ENCODE measurements at places on chromosomes 6 and 20.
A peak's percentile ranks its signal among the peaks of the same experiment; 100 is the strongest.

GRCh38 chr6:27867051-27867944 is 44.9 kb downstream of the OR2B2 start:
- DNase-seq, result peak; percentile 71

GRCh38 chr6:143399176-143399575 is 51.3 kb downstream of the ADAT2 start:
- no peak for DNase-seq

DNA sequence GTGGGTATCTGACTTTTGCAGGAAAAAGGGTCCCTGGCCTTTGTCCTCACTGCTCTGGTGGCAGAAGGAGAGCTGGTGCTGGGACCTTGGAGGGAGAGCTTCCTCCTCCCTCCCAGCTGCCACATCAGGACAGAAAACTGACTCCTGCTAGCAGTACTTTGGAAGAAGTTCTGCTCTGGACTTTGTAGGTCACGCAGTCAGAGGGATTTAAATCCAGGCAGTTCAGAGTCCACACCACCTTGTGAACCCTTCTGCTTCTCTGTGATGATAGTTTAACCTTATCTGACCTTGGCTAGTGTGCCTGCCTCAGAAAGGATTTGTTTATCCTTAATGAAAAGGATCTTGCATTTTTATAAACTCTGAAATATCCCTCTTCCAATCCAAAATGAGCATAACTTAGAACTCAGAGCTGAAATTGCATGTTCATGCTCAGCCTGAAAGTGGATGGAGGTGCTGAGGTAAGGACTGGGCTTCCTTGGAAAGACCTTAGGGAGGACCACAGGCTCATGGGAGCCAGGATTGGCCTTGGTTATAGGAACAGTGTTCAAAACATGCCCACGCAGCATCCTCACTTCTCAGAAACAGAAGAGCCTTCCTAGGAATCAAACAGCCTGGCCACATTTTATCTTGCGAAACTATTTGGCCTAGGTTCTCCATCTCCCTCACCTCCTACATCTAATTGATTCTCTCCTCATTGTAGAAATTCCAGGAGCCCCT is 123.9 kb upstream of the SASH1 start:
- no peak for DNase-seq

GRCh38 chr6:30483677-30484279 is 5.5 kb upstream of the HLA-E start:
- peak; percentile 67 for DNase-seq

- no peak for DNase-seq
These were observed 101.2 kb downstream of the MKKS start for GRCh38 chr20:10332656-10333415.

GRCh38 chr20:36761125-36761524 is 12.4 kb downstream of the DSN1 start:
- no peak for DNase-seq

DNA sequence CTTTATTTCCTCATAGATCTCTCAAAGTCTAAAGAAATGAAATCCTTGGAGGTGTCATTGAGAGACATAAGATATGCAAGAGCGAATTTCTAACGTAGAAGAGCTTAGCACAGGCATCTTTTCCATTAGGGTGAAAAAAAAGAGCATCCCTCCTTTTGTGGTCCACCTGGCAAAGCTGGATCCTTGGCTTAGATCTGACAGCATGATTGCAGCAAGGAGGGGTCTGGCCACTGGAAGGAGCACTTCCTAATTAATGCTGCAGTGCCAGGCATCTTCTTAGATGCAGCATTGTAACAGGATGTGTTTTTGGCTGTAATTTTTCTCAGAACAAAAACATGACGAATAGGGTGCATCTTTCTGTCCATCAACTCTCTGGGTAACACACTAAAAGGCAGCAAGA is 60.1 kb upstream of the TFAP2D start:
- no peak for DNase-seq

GRCh38 chr20:63627751-63628245 is 897 bp upstream of the GMEB2 start:
- no peak for DNase-seq

DNA sequence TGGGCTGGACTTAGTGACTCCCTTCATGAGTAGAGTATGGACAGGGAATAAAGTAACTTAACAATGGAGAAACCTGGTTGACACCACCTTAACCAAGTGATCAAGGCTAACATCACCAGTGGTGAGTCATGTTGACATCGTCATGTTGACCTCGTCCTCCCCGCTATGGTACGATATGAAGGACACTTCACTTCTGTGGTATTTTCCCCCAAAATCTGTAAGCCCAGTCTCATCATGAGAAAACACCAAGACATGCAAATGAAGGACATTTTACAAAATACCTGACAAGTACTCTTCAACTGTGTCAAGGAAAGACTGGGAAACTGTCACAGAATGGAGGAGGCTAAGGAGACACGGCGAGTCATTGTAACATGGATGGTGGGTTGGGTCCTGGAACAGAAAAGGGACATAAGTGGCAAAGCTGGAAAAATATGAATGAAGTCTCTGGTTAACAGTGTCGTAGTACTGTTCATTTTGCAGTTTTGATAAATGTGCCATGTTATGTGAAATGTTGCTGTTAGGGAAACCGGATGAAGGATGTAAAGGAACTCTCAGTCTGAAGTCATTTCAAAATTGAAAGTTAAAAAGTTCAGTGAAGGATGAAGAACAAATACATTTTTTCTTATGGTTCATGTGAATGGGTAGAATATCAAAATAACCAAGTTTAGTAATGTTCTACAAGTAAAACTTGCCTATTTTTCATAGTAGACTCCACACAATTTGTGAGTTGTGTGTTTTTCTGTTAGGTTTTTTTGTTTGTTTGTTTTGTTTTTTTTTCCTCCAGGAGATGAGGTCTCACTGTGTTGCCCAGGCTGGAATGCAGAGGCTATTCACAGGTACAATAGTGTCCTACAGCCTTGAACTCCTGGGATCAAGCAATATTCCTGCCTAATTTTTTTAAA is 247.5 kb downstream of the TMEM242 start:
- peak; percentile 31 for DNase-seq

DNA sequence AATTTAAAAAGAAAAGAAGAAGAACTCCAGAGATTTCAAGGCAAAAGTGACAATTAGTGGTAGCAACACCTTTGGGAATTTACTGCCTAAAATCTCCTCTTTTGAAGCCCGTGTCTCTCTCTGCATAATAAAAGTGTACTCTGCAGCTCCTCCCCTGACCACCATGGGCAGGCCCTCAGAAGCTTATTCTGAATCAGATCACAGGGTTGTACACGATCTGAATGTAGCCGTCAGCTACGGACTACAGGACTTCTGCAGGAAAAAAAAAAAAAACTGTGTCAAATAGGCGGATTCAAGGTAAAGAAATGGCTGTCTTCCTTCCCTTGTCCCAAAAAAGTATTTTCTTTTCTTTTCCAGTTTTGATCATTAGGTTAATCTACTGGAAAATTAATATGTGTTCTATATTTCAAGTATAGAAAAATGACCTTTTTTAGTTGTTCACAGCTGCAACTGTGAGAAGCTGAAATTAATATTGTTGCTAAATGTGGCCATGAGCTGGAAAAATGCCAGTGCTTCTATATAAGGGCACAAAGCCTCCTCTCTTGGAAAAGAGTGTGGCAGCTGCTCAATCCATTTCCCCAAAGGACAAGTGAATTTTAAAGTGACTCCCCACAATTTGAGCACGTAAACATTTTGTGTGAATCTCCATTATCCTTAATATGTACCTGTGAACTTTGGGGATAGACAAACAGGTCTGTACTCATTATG is 397.4 kb downstream of the C6orf118 start:
- no peak for DNase-seq

DNA sequence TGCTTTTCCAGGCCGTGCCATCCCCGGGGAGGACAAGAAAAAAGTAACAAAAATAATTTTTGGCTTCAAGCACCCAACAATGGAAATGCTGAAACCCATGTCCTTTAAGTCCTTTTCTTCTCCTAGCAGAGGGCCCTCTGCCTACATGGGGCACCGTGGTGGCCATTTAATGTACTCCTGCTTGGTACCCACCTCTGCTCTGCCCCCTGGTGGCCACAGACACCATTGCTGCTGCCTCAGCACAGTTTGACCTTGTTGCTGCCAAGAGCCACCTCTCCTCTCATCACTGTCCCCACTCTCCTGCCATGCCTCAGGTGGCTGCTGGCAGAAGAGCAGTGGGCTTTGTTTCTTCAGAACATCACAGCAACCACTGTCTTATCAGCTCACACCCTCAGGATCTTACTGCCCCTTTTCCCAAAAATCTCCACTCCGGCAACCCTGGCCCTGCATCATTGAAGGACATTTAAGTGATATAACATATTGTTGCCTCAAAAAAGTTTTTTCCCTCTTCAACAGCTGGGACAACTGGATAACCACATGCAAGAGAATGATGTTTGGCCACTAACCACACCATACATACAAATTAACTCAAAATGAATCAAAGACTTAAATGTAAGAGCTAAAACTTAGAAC is 12.9 kb upstream of the ARMC2 start:
- peak; percentile 82 for DNase-seq

- DNase-seq, result no peak
These were observed 205.4 kb upstream of the CST7 start for GRCh38 chr20:24743641-24744040.

GRCh38 chr6:88135578-88136114 is 30.5 kb downstream of the CNR1 start:
- DNase-seq, result peak; percentile 58

GRCh38 chr20:16457514-16457913 is 115.7 kb downstream of the KIF16B start:
- no peak for DNase-seq

DNA sequence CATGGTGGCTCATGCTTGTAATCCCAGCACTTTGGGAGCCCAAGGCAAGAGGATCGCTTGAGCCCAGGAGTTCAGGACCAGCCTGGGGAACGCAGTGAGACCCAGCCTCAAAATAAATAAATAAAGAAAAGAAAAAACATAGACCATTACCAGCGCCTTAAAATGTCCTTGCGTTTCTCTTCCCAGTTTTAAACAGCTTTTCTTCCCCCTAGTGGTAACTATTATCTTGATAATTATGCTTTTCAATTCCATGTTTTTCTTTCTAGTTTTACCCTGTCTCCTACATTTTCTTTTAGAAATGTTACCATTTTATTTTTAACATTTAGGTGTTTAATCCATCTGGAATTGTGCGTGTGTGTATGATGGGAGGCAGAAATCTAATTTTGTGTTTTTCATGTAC is 24.4 kb downstream of the DNAH8 start:
- DNase-seq, result no peak

DNA sequence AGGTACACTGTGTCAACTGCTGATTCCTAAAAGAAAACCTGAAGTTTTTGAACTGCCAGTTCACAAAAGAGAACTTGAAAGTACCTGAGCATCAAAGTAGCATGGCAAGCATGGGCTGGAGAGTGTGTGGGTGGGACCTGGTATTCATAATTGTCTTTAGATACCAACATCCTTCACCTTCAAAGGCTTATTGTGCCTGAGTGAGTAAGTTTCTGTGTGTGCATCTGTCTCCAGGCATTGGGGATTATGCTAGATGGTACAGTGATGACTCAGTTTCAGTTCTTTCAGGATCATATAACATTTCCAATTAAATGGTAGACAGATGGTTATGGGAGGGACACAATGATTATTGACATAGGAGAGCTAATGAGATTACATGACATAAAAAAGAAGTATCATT is 238.5 kb downstream of the ZFAND3 start:
- DNase-seq, result peak; percentile 28

GRCh38 chr6:5513408-5513807 is 252.1 kb downstream of the FARS2 start:
- DNase-seq, result no peak

DNA sequence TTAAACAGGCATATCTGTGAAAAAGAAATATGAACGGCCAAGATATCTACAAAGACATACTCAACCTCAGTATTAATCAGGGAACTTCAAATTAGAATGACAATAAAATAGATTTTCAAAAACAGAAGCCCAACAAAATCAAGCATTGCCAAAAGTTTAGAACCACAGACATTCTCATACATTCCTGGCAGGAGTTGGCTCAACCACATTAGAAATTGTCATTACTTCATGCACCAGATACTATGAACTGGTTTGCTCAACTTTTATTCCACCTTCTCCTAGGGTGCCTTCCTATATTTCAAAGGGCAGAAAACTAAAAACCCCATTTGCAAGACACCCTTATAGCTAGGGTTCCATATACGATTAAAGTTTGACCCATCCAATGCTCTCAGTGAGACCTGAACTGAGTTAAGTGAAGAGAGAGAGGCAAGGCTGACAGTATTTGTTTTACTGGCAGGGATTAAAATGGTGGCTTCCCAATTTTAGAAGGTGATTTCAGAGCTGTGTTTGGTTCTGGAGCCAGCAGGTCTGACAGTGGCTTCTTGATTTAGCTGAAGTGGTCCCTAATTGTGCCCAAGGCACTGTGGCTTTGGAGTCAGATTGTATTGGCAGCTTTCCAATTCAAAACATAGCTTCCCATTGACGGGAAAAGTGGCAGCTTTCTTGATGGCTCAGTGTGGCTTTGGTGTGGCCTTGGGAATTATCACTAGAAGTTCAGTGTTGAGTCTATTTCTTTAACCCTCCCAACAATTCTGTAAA is 77.1 kb upstream of the CDYL start:
- DNase-seq, result no peak

- DNase-seq, result no peak
These were observed 96.2 kb upstream of the MAP7 start for GRCh38 chr6:136646377-136646776.

GRCh38 chr6:147684906-147685305 is 176.4 kb downstream of the SAMD5 start:
- no peak for DNase-seq

DNA sequence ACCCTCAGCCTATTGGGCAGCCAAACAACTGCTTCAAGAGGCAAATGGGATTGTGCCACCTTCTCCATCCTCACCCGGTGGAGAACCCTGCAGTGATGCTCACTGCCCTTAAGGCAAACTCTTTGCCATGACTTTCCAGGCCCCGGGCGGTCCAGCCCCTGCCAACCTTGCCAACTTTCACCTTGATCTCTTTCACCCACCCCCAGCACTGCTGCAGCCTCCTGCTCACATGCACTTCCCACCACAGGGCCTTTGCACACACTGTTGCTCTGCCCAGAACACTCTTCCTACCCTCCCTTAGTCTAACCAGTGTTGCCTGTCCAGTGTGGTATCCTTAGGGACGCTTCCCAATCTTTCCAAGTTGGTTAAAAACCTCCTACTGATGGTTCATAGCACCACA is 221.1 kb downstream of the EYA2 start:
- DNase-seq, result no peak

DNA sequence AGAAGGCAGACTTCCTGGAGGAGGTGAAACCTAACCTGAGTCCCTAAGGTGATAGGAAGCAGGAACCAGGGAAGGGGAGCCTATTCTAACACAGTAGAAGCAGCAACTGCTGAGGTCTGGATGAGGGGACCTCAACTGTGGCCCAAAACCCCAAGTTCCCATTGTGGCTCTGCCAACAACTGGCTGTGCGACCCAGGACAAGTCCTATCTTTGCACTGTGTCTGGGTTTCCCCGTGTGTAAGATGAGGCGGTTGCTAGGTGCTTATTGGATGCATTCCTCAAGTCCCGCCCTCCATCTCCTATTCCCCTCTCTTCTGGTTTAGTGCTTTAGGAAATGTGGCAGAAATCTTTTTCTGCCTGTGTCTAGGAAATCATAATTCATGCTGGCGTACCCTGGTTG is 52.2 kb upstream of the TTPAL start:
- no peak for DNase-seq

- DNase-seq, result no peak
These were observed 229.8 kb downstream of the HIVEP2 start for GRCh38 chr6:142714951-142715785.

Measured in GM13977 (cell line).